Right kidney (tissue), 9 donors: ENCODE measurements at places on chromosomes 12 and 14.

DNA sequence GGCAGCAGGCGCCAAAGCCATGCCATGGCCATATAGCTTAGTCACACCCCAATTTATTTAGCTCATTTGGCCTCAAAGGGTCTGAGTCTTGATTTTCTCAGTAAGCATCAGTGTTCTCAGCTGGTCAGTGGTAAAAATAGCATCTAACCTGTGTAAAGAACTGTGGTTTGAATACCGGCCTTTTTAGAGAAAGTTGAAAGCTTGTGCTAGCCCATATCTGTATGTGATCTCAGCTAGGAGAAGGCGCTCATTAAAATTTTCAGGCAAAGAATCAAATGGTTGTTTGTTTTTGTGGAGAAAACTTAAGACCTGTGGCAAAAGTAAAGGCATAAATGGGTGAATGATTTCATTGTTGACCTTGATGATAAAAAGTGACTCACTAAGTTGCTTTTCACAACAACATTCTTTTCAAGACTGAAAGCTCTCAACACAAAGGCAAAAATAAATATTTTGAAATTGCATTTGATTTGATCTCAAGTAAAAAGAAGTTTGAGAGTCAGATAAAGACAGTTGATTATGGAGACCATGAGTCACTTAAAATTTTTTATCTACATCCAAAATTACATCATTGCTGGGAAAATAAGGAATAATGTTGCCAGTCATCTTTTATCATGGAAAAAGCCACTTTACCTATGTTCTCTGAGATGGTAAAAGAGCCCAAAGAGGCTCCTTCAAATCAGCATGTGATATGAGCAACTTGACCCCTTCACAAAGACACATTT is 128.5 kb upstream of the RGS6 start:
- DNase-seq: no peak

GRCh38 chr14:72515779-72516770 is 377.8 kb downstream of the DPF3 start:
- no peak for DNase-seq

DNA sequence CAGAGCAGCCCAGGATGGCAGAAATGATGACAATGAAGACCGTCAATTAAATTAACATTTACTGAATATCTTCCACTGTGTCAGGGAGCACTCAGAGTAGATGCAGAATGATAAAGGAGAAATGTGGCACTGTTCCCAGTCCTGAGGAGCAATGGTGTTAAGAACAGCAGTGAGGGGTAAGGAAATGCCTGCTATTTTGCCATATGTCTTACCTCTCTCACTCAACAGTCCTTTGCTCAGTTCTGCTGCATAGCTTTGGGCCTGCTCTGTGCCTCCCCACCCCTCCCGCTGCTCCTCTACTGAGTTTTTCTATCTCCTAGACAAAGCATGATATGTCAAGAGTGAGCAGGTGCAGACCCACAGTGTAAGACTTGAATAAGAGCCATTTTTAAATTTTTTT is 318.8 kb downstream of the NAV3 start:
- DNase-seq: no peak

- DNase-seq: no peak
Observed at GRCh38 chr12:43761500-43761899, 2.7 kb downstream of the IRAK4 start.

GRCh38 chr14:105305345-105305744 is 4.5 kb upstream of the BRF1 start:
- no peak for DNase-seq

- no peak for DNase-seq
Observed at GRCh38 chr12:105279460-105280056, 43.6 kb upstream of the APPL2 start.

GRCh38 chr12:117850048-117850447 is 118.7 kb downstream of the KSR2 start:
- no peak for DNase-seq

- DNase-seq: no peak
Observed at GRCh38 chr14:101972126-101972866, 7.9 kb downstream of the DYNC1H1 start.

DNA sequence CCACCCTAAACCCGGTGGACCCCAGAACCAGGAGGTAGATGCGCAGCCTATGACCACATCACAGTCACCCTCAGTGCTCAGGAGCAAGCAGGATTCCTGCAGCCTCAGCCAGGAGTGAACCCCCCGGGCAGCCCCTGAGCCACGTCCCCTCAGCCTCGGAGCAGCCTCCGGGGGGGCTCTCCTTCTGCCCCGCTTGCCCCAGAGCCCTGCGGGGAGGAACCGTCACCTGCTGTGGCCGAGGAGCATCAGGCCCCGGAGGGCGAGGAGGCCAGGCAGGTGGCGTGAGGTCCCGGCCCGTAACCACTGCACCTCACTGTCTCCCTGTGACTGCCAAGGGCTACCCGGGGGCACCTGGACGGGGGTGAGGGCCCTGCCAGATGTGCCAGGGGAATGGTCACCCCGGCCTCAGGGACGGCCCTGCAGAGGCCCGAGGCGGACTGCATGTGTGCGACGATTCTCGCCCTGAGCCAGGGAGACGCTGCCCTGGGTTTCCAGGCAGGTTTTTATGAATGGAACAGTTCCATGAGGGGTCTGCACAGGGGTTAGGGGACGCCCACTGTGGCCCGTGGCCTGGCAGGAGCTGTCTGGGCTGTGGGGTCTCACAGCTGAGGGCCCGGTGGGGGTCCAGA is 58.6 kb downstream of the FBRSL1 start:
- DNase-seq: no peak

DNA sequence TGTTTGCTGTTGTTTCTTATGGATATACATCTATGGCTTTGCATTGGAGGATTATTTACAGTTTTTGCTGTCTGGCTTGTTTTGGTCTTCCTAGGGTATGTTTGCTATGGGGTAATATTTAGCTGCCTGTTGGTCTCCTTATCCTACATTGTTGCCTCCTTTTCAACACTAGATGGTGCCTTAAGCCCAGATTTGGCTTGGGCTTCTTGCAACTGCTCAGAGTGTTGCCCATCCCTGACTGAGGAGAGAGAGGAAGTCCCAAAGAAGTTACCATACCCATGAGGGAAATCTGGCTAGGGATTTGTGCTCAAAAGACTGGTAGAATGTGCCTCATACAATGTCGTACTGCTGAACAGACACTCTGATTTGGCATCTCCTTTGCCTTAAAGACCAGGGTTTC is 94.6 kb upstream of the MUCL1 start:
- no peak for DNase-seq

GRCh38 chr14:93731753-93732152 is 56.5 kb downstream of the PRIMA1 start:
- no peak for DNase-seq

- DNase-seq: no peak
Observed at GRCh38 chr12:40229690-40230651, 5.2 kb downstream of the LRRK2 start.
